ENCODE measurements at places on chromosomes 1 and 21.
A peak's percentile ranks its signal among the peaks of the same experiment; 100 is the strongest.

DNA sequence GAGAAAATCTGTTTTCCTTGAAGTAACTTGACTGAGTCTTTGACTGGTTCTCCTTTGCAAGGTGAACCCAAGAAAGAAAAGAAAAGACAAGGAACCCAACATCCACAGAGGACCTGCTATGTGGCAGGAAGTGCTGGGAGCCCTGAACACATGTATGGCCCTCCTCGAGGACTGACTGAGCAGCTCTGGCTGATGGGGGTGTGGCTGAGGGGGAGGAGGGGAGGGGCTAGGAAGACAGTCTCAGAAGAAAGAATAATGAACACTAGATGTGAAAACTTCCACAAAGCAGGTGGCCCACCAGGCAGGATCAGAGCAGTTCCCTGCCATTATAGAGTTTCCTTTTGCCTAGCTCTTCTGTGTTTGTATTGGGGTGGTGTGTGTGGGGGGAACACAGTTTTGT lies 26.1 kb downstream of the NENF start:
- DNase-seq: no peak

DNA sequence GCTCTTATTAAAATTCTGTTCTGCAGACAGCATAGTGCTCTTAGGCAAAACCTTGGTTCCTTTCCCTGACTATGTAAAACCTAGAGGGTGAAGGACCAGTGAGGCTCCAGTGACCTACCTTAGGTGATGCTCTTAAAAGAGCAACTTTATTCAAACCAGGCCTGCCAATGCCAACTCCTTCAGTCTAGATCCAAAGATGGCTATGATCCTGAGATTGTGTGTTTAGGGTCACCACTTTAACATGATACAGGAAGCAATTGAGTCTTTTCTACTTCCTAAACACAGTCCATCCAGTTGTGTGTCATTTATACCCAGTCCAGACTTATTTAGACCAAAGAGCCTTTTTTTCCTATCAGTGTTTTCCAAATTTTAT lies 10.8 kb downstream of the MCL1 start:
- no peak for DNase-seq

DNA sequence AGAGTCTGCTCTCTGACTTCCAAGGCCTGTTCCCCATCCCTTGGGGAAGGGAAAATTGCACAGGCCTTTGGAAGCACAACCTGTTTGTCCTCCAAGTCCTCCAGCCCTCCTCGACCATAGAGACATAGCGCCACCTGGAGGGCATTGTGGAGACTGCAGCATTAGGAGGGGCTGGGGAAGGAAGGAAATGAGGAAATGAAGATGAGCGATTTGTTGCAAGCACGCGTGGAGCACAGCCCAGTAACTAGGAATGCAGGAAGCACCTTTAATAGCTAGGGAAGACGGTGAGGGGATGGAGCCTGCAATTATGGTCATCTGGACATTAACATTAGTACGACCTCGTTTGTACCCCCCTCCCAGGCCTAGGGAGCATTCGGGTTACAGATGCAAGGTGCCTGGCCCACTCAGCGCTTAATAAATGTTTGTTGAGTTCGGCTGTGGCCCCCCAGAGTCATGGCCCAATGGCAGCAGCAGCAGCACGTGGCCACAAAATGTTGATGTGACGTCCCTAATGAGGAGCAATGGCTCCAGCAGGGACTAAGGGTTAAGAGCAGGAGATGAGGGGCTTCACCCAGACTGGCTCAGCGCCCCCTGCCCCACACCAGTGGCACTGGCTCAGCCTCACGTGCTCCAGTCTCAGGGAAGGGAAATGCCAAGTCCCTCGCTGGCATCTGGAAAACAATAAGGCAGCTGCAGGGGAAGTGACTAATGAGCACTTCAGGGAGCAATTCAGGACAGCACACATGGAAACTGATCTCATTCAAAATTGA lies 8.0 kb upstream of the CAMK2N1 start:
- DNase-seq: peak; percentile 63

- DNase-seq: no peak
Observed at GRCh38 chr1:243482141-243483022, 226.5 kb downstream of the SDCCAG8 start.

- DNase-seq: no peak
Observed at GRCh38 chr1:228377664-228378089, 29.0 kb downstream of the TRIM11 start.

GRCh38 chr1:181064702-181065101 lies 23.8 kb upstream of the IER5 start:
- no peak for DNase-seq

DNA sequence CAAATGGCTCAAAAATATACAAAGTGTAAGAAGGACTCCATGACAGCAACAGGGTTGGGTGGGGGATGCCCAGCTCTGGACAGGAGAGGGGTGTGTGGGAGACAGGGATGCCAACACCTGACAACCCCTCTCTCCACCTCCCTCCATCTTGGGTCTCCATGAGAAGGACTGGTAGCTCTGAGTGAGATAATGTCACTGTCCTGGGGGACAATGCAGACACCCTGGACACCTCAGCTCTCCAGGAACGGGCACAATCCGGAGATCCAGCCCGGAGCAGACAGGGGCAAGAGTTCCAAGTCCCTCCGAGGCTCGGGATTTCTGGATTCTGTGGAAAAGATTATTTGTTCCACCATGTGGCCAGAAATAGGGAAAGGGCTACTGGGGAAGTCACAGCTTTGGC lies 122.5 kb downstream of the GLIS1 start:
- DNase-seq: no peak

GRCh38 chr1:41612953-41613352 lies 128.5 kb upstream of the EDN2 start:
- DNase-seq: no peak

GRCh38 chr1:32612189-32612881 lies 38.0 kb downstream of the ZBTB8OS start:
- DNase-seq: peak; percentile 18

DNA sequence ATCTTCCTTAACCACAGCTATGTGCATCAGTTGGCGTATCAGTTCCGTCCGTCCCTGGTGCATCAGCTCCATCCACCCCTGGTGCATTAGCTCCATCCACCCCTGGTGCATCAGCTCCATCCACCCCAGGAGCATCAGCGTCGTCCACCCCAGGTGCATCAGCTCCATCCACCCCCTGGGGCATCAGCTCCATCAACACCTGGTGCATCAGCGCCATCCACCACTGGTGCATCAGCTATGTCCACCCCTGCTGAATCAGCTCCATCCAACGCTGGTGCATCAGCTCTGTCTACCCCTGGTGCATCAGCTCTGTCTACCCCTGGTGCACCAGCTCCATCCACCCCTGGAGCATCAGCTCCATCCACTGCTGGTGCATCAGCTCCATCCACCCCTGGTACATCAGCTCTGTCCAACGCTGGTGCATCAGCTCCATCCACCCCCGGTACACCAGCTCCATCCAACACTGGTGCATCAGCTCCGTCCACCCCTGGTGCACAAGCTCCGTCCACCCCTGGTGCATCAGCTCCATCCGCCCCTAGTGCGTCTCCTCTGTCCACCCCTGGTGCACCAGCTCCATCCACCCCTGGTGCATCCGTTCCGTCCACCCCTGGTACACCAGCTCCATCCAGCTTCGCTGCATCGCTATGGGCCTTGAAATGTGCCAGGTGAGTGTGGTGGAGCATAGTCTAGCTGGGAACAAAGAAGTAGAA lies 106.6 kb upstream of the ZBTB40 start:
- no peak for DNase-seq

- no peak for DNase-seq
Observed at GRCh38 chr1:174397261-174397660, 50.5 kb upstream of the GPR52 start.

DNA sequence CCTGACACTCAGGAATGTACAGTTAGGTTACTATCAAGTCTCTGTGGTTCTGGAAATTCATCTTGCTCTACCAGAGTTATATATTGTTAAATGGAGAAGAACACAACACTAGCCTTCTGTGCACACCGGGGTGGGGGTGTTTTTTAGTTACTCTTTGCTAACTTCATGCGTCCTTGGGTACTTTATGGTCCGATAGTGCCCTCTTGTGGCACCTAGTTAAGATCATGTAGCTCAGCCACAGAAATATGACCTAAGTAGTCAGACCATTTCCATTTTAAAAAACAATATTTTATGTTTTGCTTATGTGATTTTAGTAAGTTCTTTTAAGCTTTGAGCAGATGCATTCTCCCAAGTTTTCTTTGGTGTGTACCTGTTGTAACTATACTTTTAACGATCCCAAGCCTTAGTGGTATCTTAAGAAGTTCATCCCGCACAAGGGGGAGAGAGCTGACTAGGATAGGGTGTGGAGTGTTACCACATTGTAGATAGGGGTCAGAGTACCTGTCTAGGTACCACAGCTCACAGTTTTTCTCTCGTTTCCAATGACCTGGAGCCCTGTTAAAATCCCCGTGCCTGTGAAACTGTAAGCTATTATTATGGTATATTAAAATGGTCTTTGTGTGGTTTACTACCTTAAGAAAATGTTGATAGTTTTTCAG lies 20.6 kb upstream of the SH3D21 start:
- DNase-seq: no peak

- no peak for DNase-seq
Observed at GRCh38 chr1:100868364-100868995, 26.2 kb downstream of the EXTL2 start.

GRCh38 chr1:157157501-157158190 lies 19.5 kb upstream of the ETV3 start:
- DNase-seq: no peak

GRCh38 chr1:220500372-220500771 lies 27.6 kb upstream of the MARK1 start:
- no peak for DNase-seq

DNA sequence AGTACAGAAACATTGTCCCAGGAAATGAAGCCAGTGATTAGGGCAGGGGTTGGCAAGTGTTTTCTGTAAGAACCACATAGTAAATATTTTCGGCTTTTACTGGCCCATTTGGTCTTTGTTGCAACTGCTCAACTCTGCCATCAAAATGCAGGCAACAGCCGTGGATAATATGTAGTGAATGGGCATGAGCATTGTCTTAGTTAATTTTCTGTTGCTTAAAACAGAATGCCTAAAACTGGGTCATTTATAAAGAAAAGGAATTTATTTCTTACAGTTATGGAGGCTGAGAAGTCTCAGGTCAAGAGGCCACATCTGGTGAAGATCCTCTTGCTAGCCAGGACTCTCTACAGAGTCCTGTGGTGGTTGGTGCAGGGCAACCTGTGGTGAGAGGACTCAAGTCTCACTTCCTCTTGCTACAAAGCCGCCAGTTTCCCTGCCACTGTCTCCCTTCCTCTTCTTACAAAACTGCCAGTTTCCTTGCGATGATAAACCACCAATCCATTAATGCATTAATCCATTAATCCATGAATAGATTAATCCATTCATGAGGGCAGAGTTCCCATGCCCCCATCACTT lies 166.4 kb downstream of the PSMG1 start:
- no peak for DNase-seq

DNA sequence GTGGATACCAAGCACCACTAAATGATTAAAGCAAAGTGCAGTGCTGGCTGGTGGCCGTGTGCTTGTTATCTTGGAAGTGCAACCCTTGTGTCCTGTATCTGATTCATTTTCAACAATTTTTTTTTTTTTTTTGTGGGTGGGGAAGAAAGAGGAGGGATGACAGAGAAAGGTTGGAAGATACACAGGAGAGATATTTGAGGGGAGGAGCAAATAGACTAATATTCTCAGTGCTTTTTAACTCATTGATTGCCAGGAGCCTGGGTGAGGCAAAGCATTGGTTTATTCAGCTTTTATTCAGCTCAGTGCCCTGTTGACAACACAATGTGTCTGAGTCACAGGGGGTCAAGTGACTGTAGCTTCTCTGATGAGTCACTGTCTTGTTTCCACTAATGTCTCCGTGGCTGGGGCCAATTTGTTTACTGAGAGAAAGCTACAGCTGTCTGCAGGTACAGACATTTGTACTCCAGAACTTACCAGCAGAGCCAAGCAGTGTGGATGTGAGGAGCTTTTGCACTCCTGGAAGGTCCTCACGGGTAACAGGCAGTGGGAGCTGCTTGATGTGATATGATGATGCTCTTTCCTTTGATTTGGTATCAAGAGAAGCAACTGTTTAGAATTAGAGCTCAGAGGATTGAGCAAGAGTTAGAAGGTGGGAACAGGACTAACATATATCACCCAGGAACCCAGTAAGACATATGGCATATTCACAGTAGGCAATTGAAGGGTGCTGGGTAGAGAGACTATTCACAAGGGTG lies 23.6 kb upstream of the DNM3 start:
- DNase-seq: no peak

DNA sequence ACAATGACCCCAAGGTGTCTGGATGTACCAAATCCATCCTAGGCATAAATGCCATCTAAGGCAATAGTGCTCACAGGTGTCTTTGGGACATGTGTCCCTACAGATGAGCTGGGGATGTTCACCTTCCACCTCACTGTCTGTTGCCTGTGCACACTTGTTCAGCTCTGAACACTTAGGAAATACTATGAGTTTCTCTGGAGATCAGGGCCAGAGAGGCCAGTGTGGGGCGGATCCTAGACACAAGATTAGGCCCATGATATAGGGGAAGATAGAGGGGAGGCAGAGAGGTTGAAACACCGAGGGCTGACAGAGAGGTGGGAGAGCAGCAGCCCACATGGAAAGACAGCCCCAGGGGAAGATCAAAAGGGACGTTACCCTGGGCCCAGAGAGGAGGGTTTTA lies 25.6 kb downstream of the C1orf116 start:
- DNase-seq: no peak

DNA sequence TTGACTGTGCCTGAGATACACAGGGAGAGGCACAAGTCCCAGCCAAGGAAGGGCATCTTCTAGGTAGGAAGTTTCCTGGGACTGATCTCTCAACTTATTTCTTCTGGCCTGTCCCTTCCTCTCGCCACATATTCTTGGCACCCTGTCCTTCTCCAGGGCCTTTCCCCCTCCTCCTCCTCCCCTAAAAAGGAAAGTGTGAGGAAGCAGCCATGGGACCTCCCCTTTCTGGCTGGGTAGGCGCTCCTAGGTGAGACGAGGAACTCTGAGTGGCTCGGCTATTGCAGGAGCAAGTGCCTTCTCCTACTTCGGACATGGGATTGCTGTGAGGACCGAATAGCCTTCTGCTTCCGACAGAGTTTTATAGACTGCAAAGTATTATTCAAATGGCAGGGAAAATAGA lies 15.5 kb upstream of the MTARC2 start:
- no peak for DNase-seq

- DNase-seq: no peak
Observed at GRCh38 chr1:89528382-89528780, 3.8 kb downstream of the LRRC8B start.

DNA sequence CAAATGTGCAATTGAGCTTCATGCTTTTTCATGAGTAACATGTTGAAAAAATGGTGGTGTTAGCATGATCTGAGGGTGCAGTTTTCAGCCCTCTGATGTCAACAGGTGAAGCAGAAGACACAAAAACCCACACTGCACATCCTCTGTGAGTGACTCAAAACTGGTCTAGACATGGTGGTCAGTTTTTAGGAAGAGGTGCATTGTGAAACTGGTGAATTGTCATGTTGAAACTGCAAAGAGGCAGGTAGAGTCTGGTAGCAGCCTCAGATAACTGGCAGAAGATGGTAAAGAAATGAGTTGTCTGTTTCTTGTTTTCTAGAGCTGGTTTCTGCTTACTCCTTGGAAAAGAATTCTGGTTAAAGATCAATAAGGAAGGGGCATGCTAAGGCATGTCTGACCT lies 97.3 kb upstream of the HMCN1 start:
- no peak for DNase-seq
